ENCODE measurements at places on chromosomes 11 and 22.
A peak's percentile ranks its signal among the peaks of the same experiment; 100 is the strongest.

GRCh38 chr11:111382451-111382850 is 3.4 kb upstream of the POU2AF1 start:
- H3K27me3 ChIP-seq: peaks cover 3% of the 10 kb centered on the region
- H3K4me3 ChIP-seq: no peak overlapping the region
- H3K36me3 ChIP-seq: no peaks in the 10 kb centered on the region
- no peak overlapping the region for H3K27ac ChIP-seq
- no peak for DNase-seq

DNA sequence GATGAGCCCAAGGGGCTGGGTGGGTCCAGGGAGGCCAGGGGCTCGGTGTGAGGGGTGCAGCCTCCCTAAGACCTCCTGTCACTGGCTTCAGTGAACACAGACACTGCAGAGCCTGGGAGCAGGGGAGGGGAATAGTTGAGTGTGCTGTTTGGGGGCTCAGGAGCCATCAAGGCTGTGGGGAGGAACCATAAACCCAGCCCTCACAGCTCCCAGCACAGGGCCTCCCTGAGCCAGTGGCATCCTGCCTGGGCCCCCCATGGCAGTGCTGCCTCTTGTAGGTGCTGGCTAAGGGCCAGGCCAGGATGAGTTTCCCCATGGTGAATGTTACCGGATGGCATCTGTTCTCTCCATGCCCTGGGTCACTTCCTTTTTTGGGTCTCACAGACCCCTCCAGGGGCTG is 25.5 kb downstream of the KCNJ5 start:
- no peak overlapping the region for H3K27ac ChIP-seq
- no peak for DNase-seq
- peaks cover 14% of the 10 kb centered on the region for H3K4me1 ChIP-seq
- H3K36me3 ChIP-seq: no peaks in the 10 kb centered on the region
- peaks cover 2% of the 10 kb centered on the region for H3K27me3 ChIP-seq
- H3K4me3 ChIP-seq: no peak overlapping the region

DNA sequence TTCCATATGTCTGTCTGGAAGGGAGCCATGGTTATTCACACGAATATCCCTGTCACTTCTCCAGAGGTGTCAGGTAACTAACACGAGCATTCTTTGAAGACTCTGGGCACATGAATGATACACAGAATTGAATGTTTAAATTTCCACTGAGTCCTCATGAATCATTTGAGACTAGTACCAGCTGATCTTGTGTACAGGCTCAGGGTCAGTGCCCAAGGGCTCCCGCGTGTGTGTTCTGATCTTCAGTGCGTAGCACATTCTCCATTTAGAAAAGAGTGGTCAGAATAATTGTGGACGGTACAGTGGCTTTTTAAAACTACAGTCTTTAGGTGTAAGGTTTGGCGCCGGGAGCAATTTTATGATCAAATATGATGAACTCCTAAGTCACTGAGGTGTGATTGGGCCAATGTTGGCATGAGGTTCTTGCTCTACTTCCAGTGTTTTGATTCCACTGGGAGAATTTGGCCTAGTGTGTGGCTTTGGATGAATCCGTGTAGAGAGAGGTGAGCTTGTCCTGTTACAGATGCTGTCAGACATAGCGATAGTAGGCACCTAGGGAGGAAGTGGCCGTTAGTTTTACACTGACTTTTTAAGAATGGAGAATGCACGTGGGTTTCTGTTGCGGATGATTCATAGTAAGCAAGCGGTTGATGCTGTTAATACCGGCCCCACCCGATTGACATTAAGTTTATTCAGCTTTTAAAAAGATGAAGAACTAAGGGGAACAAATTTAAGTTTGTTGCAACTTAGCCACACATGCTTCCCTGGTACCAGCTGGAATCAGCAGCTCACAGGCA is 22.2 kb downstream of the NUP50 start:
- no peak overlapping the region for H3K27ac ChIP-seq
- H3K4me3 ChIP-seq: no peak overlapping the region
- H3K36me3 ChIP-seq: peaks cover 31% of the 10 kb centered on the region
- no peaks in the 10 kb centered on the region for H3K4me1 ChIP-seq

DNA sequence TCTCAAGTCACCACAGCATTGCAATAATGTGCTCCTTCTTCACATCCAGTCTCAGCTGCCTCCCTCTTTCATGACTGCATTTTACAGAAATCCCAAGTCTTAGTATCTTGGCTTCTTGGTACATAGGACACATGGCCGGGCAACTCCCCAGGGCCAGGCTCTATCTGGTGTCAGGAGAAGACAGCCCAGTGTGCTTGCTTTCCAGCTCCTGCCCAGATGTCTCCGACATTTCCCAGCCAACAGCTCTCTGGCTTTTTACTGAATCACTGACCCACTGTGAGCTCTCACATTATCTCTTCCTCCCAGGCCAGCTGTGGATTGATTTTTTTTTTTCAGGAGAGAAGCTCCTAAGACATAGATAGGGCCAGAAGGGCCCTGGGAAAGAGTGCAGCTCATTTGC is 346.0 kb upstream of the C11orf87 start:
- no peak overlapping the region for H3K4me3 ChIP-seq
- DNase-seq: no peak
- no peaks in the 10 kb centered on the region for H3K27me3 ChIP-seq

DNA sequence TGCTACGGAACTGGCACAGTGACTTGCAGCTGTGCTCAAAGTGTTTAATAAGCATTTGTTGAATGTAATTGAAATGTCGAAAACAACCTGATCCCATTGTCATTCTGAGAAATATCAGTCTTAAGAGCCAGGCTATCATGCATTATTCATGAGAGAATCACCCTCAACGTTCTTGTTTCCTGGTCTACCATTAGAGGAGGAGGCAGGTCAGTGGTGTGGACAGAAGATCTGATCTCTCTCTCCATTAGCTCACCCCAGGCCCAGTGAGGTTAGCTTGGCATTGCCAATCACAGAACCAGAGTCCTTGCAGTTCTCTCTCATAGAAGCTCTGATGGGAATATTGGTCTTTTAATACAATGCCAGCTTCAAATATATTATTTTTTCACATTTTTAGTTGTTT is 121.1 kb upstream of the SPON1 start:
- H3K27ac ChIP-seq: no peak overlapping the region
- DNase-seq: peak; percentile 28
- no peak overlapping the region for H3K4me3 ChIP-seq
- H3K27me3 ChIP-seq: no peaks in the 10 kb centered on the region
- H3K36me3 ChIP-seq: no peaks in the 10 kb centered on the region

- H3K27ac ChIP-seq: no peak overlapping the region
- H3K27me3 ChIP-seq: no peaks in the 10 kb centered on the region
- no peak for DNase-seq
- H3K4me3 ChIP-seq: no peak overlapping the region
- H3K4me1 ChIP-seq: peaks cover 3% of the 10 kb centered on the region
Observed at GRCh38 chr11:115347106-115347505, 157.1 kb downstream of the CADM1 start.

- no peak for DNase-seq
- no peak overlapping the region for H3K4me3 ChIP-seq
- no peak overlapping the region for H3K27ac ChIP-seq
Observed at GRCh38 chr11:3817181-3817800, 8.9 kb downstream of the PGAP2 start.

GRCh38 chr22:39452740-39453040 is 4.1 kb upstream of the MGAT3 start:
- no peak overlapping the region for H3K4me3 ChIP-seq
- DNase-seq: no peak

- peaks cover 12% of the 10 kb centered on the region for H3K4me1 ChIP-seq
- no peak for DNase-seq
- no peak overlapping the region for H3K27ac ChIP-seq
- no peak overlapping the region for H3K4me3 ChIP-seq
- H3K27me3 ChIP-seq: no peaks in the 10 kb centered on the region
- H3K36me3 ChIP-seq: no peaks in the 10 kb centered on the region
Observed at GRCh38 chr22:28978863-28979796, 82.5 kb downstream of the C22orf31 start.
